ENCODE measurements at places on chromosomes 1 and 21.

DNA sequence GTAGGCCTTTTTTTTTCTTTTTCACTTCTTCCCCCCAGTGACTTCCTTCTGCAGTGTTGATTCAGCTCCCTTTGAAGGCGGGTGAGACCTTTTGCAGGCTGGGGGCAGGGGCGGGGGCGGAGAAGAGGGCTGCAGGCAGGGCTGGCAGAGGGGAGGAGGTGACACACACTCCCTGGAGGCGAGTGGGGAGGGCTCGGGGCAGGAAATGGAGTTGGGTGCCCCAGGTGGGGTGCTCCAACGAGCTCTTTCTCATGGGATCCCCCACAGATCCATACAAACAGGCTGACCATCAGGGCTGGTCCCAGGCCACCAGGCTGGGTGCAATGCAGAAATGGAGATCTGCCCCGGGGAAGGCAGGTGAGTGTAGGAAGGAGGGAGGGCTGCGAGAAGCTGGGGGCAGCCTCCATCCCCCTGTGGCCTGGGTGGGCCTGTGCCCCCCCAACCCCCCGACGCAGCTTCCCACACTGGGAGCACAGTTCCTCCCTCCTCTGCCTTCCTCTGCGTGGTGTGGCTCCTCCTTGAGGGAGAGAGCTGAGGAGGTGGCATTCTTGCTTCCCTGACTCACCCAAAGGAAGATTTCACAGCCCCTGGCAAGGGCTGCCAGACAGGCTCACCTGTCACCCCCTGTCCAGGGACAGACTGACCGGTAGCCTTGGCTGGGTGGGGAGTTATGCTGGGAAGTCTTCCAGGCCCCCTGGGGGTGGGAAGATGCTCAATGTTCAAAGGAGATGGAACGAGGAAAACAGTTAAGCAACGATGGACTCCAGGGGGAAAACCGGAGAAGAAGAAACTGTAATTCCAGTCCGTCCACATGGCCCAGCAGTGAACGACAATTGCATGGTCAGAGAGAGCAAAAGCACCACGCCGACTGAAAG, 7.1 kb upstream of the ITGB2 start:
- DNase-seq: no peak

- DNase-seq: no peak
Measured at GRCh38 chr21:41991659-41992058, 18.5 kb downstream of the ZBTB21 start.

DNA sequence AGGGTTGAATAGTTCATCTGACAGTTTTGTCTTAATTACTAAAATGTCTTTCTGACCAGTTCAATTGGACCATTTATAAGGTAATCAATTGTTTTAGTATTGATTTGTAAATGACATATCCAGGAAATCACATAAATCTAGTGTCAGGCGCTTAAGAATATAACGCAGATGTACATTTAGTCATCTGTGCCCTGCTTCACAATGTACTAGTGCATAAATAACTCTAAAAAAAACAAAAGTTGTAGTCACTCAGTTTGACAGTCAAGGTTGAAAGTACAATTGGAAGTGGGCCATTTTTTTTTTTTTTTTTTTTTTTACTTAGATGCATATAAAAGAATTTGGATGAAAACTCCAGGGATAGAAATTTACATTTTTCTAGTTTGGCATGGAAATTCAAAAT, 490.4 kb downstream of the PTPRC start:
- DNase-seq: no peak

- no peak for DNase-seq
Measured at GRCh38 chr1:151135433-151136385, 10.7 kb downstream of the SEMA6C start.

DNA sequence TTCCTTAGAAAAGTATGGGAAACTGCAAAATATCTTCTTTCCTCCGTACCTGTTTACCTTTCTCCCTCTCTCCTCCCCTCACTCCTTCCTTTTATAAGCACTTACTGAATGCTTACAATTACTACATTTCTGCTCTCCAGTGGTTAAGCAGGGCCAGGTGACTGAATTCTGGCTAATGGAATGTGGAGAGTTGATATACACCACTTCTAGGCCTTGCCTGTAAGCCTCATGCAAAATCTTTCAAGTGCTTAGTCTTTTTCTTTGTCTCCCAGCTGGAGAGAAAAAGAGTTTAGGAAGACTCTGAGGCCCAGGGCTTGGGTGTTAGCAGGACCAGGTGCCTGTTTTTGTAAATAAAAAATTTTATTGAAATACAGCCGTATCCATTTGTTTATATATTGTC, 77.7 kb upstream of the CACNA1E start:
- DNase-seq: no peak

GRCh38 chr21:29487154-29487553, 188.4 kb downstream of the BACH1 start:
- DNase-seq: no peak

- no peak for DNase-seq
Measured at GRCh38 chr1:171784784-171785183, 3.3 kb downstream of the METTL13 start.

- DNase-seq: no peak
Measured at GRCh38 chr1:2406451-2407041, 5.8 kb downstream of the PEX10 start.

DNA sequence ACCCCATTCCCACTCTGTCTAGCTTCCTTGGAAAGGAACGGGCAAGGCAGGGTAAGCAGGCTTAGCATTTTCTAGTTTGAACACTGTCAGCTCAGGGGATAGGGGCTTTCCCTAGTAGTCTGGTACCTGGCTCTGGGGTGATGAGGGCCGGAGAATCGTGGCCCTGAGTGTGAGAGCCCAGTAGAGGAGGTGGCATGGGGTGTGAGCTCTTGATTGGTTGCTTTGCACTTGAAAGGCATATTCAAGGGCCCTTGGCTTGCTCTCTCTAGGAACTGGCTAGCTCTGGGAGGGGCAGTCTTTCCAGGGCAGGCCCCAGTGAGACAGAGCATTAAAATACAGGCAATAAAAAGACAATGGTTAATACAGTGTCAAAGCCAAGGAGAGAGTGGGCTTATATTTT, 10.8 kb upstream of the EXTL1 start:
- no peak for DNase-seq

DNA sequence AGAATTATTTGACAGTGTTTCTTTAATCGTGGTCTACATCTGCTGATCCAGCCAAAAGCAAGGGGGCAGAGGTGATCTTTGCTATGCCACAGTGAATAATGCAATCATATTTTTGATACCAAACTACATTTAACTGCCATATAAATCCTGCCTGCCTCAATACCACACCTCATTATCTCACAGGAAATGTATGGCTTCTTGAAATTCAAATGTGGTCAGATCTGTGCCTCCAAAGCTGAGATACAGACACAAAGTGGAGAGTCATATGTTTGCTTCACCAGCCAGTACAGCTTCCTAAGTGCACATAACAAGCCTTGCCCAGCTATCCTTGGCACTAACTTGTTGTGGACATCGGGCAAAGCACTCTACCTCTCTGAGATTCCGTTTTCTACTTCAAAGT, 250.0 kb upstream of the NFIA start:
- DNase-seq: no peak

DNA sequence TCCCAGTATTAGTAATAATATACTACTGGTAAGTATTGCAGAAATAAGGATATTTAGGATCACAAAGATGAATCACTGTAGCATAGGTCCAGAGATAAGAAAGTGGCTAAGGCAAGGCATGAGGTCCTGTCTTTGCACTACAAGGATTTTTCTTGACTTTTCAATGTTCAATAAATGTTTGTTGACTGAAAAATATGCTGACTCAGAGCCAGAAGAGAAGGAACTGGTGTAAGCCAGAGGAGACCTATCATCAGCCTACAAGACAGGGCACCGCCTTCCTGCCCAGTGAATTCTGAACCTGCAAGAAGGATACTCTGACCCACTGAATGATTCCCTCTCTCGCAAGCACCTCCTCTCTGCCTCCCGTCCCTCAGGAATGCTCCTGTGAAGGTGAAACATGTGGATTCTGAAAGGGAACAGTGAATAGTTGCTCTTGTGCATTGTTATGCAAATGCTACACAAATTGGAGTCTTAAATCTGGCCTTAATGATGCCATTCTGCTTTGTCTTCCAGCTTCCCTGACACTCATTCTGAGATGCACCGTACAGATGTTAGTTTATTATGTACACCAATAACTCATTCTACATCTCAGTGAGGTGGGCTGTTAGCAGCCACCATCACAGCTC, 540.0 kb downstream of the OMA1 start:
- no peak for DNase-seq

DNA sequence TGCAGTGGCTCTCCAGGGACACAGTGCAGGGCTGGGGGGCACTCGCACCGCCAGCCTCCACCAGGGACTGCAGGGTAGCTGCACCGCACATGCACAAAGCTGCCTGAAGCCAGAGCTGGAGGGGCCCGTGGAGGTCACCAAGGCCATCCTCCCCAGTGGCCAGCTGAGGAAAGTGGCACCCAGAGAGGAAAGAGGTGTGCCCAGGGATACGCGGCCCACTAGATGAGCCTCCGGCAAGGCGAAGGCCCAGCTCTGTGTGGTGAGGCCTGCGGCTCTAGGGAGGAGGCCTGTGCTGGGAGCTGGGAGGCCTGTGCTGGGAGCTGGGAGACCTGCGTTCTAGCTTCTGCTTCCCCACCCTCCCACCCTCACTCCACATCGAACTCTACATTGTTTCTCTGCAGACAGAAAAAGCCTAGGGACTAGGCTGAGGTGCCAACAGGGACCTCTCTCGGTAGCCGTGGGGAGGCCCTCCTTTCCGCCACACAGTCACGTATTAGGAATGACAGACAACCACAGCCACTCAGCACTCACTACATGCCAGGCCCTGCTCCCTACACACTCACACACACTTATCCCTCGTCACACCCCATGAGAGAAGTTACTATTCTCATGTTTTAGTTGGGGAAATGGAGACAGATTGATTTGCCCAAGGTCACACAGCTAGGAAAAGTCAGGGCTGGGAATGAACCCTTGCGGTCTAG, 921 bp upstream of the ASCL5 start:
- DNase-seq: no peak

DNA sequence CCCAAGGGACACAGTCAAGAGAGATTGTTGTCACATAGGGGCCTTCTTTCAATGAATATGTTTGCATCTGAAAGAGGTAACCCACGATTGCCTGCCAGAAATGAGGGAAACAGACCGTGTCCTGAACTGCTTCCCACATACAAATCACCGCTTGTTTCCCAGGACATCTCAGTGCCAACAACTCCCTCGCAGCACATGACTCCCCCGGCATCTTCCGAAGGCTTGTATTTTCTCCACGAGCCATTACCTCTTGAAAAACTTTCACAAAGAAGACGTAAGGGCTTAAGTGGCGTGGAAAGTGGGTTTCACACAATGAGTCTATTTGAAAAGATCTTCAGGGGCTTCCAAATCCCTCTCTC, 31.6 kb upstream of the PDE9A start:
- no peak for DNase-seq

- no peak for DNase-seq
Measured at GRCh38 chr1:241507189-241507863, 12.2 kb downstream of the FH start.

Data from nucleus accumbens (tissue), 56 donors.